ENCODE measurements at places on chromosomes 11 and 22.

DNA sequence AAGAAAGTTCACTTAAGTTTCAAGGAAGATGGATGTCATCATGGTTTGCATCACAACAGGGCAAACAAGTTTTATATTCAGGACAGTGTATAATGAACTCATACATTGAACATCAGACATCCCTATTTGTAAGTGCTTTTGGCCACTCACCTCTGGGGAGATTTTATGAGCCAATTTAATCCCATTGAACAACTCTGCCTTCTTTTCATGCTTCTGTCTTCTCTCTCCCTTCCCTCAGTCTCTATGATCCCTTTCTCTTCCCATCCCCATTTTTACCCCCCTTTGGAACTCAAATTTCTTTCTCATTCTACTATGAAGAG is 234.3 kb upstream of the POU2AF2 start:
- no peak for DNase-seq

GRCh38 chr11:106491751-106492150 is 414.3 kb downstream of the AASDHPPT start:
- no peak for DNase-seq

DNA sequence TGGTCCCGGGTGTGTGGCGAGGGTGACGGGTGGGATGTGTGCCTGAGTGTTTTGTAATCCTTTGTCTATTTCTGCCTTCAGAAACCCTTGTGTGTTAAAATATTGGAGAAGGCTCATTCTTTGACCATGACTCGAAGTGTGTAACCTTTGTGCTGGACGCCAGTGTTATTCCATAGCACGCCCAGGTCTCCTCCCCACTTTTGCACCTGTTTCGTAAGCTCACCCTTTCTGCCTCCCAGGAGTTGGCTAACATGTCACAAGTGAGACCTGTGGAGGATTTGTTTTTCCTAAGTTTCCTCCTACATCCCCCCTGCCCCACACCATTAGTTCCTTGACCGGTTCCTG is 382 bp downstream of the C11orf54 start:
- DNase-seq: peak; percentile 45

GRCh38 chr11:19092850-19093249 is 24.1 kb upstream of the ZDHHC13 start:
- no peak for DNase-seq

GRCh38 chr11:1566381-1567051 is 5.6 kb downstream of the DUSP8 start:
- DNase-seq: no peak

DNA sequence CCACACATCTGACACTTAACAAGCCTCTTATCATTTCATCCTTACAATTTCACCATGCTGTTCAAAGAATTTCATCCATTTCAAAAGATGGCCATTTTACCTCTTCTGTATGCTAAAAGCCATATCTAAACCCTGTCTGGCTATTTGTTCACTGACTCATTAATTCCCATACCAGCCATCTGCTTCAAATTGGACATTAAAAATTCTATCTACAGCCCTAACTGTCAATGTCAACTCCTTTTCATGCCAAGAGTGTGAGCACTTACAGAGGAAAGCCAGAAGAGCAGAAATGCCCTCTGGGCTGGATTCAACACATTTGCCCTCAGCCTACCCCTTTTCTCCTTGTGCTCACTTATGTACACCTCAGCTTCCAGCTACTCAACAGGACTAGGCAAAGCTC is 59.2 kb downstream of the SYTL2 start:
- DNase-seq: no peak

GRCh38 chr11:63558459-63559157 is 4.6 kb downstream of the PLAAT2 start:
- DNase-seq: no peak

- DNase-seq: no peak
Observed at GRCh38 chr11:102630598-102631448, 5.7 kb upstream of the MMP20 start.

- no peak for DNase-seq
Observed at GRCh38 chr11:67303835-67304411, 593 bp downstream of the SSH3 start.

GRCh38 chr11:106156290-106156937 is 79.0 kb downstream of the AASDHPPT start:
- DNase-seq: peak; percentile 19

DNA sequence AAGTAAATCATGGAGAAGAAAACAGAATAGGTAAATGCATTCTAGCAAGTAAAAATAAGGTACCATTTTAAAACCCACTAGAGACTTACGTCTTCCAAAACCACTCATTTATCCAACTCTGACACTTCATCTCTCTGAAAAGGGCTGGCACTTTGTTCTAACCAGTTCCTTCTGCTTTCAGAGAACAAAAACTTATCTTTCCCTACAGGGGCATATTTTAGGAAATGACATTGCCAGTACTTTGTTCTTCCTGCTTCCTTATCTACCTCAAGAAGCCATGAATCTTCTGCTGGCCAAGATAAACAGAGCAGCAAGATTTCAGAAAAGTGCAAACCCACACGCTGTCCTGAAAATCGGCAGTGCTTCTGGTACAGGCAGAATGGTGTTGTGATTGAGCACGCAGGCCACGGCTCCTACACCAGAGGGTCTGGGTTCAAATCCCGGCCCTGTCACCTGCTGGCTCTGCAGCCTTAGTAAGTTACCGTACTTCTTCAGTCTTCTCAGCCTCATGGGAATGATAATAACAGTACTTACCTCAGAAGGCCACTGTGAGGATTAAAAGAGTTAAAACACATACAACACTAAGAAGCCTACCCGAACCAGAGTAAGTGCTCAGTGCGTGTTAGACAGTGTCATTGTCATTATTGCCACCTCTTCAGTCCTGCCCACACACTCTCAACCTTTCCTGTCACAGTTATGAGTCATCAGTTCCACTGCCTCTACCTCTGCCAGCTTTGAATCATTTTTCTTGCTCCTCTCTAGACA is 11.0 kb downstream of the MPZL3 start:
- peak; percentile 60 for DNase-seq

GRCh38 chr22:36853407-36854099 is 7.3 kb upstream of the NCF4 start:
- DNase-seq: peak; percentile 78

GRCh38 chr11:92750794-92751193 is 218.7 kb upstream of the MTNR1B start:
- no peak for DNase-seq

GRCh38 chr11:35302398-35302797 is 117.0 kb downstream of the SLC1A2 start:
- DNase-seq: no peak

- no peak for DNase-seq
Observed at GRCh38 chr22:40432157-40432556, 61.8 kb downstream of the SGSM3 start.

- DNase-seq: no peak
Observed at GRCh38 chr11:60469723-60470122, 14.1 kb downstream of the MS4A1 start.

DNA sequence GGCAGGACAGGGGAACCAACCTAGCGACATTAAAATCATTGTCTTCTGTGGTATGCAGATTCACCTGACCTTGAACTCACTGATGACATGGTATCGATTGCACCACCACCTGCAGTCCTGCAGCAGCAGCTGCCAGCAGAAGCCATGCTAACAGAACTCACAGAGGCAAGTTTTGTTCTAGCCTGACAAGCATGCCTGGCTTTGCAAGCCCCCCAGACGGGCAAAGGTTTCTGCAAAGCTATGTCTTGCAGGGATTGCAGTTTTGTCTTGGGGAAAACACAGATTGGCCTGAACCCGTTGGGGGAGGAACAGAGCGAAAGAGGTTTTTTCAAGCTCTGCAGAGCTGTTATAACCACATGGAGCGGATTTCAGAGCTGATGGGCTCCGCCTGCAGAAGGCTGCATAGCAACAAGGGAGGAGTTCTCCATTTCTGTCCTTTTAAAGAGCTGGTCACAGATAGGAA is 221.0 kb downstream of the HIPK3 start:
- no peak for DNase-seq

DNA sequence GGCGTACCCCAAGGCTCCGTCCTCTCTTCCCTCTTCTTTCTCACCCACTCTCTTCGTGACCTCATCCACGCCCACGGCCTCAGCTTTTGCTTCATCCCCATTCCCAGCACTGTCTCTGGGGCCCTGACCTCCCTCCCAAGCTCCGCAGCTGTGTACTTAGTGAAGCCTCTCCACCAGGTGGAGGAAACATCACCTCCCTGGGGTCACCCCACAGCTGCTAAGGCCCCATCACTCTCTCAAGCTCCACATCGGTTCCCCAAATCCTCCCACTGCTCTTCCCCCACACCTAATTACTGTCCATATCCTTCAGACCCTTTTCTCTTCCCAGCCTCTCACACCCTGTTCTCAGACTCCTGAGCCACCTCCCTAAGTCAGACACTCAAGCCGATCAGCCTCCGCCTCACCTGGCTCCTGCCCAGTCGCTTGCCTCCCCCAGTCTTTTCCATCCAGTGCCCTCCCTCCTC is 7.9 kb upstream of the SYT7 start:
- no peak for DNase-seq

DNA sequence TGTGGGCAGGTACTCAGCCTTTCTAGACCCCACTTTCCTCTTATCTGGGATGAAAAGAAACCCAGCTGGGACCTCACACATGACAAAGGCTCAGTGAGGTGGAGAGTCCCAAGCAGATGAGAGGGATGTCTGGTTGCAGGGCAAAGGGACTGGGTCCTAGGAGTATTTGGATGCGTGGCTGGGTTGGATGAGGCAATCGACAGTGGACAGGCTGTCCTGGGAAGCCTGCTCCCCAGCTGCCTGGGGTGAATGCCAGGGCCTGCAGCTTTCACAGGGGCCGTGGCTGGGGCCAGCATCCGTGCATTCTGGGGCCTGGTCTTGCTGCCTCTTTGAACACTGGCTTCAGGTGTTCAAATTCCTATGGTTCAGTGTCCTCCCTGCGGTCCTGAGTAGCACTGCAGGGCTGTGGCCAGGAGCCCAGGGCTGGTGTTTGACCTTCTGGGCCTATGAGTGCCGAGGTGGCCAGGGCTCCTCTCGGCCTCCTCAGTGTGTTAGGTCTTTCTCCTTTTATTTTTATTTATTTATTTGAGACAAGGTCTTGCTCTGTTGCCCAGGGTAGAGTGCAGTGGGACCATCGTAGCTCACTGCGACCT is 65.3 kb downstream of the MCM5 start:
- DNase-seq: no peak

GRCh38 chr22:38086001-38086845 is 2.2 kb upstream of the SLC16A8 start:
- DNase-seq: no peak

GRCh38 chr11:17730608-17731462 is 3.7 kb upstream of the KCNC1 start:
- DNase-seq: peak; percentile 84

GRCh38 chr11:103953797-103954486 is 82.5 kb upstream of the DDI1 start:
- no peak for DNase-seq

DNA sequence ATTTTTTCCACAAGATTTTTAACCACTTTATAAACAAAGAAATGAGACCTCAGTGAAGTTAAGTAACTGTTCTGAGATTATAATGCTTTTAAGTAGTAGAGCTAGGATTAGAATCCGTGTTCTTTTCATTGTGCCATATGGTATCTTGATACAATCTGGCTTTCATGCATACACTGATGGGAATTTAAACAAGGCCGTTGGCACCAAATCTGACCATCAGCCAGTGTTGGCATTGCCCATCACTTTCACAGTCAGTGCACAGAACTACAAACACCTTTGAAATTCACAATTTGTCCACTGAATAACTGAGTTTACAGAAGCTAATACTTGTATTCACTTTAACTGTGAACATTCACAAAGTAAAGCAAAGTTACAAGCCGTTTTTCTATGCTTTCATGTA is 1228.0 kb downstream of the TBC1D22A start:
- no peak for DNase-seq

- DNase-seq: no peak
Observed at GRCh38 chr22:30429887-30430286, 4.3 kb downstream of the MTFP1 start.

GRCh38 chr11:116864531-116864930 is 27.1 kb upstream of the APOA1 start:
- no peak for DNase-seq

DNA sequence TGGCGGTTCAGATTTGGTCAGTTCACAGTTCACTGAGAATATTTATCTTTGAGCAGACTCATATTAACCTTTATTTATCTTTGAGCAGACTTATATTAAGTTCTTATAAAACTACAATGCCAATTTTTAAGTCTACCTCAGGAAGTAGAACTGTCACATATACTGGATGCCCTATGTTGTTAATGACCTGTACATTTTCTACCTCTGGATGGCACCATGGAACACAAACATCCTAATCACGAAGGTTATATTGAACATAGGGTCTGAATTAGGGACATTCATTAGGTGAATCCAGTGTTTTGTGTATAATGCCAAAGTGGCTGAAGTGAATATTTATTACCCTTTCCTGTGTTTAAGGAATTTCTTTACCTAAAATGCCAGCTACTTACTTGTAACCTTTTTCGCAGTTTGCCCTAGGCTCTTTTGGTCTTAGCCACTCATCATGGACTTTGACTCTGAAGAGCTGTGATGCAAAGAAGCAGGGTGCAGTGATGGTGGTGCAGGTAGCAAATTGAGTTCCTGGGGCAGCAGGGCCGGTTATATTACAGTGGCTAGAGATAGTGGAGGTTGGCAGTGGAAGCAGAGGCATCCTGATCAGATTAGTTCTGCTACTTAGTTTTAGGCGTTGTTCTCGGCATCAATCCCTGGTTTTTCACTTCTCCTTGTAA is 71.8 kb downstream of the STIM1 start:
- no peak for DNase-seq

DNA sequence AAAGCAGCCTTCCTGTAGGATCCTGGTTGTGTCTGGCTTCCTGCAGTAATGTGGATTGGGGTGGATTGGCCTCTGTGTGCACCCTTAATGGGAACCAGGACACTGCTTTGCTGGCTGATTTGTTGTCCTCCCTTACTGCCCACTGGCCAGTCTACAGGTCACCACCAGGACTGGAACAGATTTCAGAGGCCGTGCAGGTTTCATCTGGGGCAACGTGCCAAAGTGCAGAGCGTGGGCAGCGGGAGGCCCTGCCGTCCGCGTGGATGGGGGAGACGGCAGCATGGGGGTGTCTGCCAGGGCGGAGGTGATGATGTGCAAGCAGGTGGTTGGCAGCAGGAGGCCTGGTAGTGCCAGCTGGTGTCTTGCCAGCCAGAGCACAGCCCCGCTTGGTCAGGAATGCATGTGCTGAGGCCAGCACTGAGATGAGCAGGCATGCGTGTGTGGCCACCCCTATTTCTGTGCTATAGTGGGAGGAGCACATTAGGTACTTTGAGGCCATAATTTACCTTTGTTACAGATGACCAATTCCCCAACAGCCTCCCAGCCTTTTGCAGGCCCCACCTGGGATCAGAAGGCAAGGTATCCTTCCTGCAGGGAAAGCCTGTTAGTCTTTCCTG is 24.3 kb downstream of the BCR start:
- no peak for DNase-seq

GRCh38 chr11:11416502-11416901 is 63.5 kb upstream of the CSNK2A3 start:
- DNase-seq: no peak

GRCh38 chr11:10076458-10077141 is 217.4 kb downstream of the SBF2 start:
- peak; percentile 60 for DNase-seq

DNA sequence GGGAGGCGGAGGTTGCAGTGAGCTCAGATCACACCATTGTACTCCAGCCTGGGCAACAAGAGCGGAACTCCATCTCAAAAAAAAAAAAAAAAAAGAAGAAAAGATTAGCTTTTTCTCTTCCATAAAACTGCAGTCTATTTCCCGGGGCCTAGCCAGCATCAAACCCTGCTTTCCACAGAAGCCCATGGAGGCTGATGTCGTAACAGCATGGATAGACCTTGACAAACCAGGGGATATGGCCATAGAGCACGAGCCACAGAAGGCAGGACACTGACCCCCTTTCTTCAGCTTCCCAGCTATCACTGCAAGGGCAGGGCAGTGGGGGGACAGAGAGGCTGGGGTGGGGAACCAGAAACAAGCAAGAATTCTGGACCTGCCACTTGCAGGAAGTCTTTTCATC is 21.5 kb downstream of the HPS4 start:
- DNase-seq: no peak

All from GM10248 (cell line).